ENCODE measurements at places on chromosomes 2 and 18. TPM values are rescaled to one million over a fixed set of nuclear protein-coding genes. Genes with fewer than 3 reads are reported as not detected.
A peak's percentile ranks its signal among the peaks of the same experiment; 100 is the strongest.

Gene CGREF1
- total RNA-seq: 17.6 TPM

Gene FANCL
- total RNA-seq: 36.3 TPM

Gene DNAH7
- total RNA-seq: 2.3 TPM

Gene VWC2L
- total RNA-seq: not detected

GRCh38 chr2:8119782-8120505 is 561.9 kb upstream of the ID2 start:
- DNase-seq: no peak
- H3K4me1 ChIP-seq: peaks cover 11% of the 10 kb centered on the region
- no peaks in the 10 kb centered on the region for H3K36me3 ChIP-seq
- H3K27ac ChIP-seq: peak overlapping the region; percentile 70
- no peaks in the 10 kb centered on the region for H3K27me3 ChIP-seq

- H3K4me1 ChIP-seq: no peaks in the 10 kb centered on the region
- no peak for DNase-seq
- no peak within 1 kb of the TSS for H3K27ac ChIP-seq
- no peaks in the 10 kb centered on the region for H3K36me3 ChIP-seq
- H3K27me3 ChIP-seq: no peaks in the 10 kb centered on the region
Measured at GRCh38 chr2:181680055-181680936, at the start of gene NEUROD1. Gene NEUROD1 (minus strand): TSS chr2:181680517. CDS start chr2:181678860, 1,657 bp downstream.

GRCh38 chr2:241425368-241425767 is 69.3 kb downstream of the FARP2 start:
- no peak overlapping the region for H3K4me3 ChIP-seq
- DNase-seq: no peak
- peaks cover 3% of the 10 kb centered on the region for H3K4me1 ChIP-seq
- no peaks in the 10 kb centered on the region for H3K27me3 ChIP-seq

DNA sequence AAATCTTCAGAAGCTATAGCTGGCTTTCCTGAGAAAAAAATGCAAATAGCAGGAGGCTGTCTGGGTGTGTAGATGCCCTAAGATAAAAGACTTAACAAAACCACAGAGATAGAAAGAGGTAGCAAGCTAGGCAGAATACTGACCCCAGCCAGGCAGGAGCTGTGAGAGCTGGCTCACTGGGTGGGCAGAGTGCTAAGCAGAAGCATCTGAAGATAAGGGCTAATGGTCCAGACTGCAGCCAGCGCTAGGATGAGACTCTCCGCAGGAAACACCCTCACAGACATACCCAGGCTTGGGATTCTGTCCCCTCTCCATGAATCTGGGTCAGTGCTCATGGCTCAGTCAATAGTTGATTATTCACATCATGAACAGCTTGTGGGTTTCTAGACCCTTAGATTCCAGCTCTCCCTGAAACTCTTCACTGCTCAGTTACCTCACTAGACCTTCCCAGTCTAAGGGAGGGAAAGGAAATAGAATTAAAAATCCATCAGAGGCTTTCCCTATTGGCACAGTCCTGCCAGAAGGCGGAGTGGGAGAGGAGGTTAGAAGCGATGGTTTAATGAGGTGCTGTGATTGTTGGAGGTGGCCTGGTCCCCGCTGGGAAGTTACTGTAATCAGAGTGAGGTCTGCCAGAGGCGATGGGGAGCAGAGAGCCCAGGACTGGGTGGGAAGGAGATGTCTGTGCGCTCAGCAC is 21.4 kb upstream of the CCBE1 start:
- no peak overlapping the region for H3K4me3 ChIP-seq
- H3K36me3 ChIP-seq: no peaks in the 10 kb centered on the region
- no peaks in the 10 kb centered on the region for H3K27me3 ChIP-seq
- DNase-seq: no peak
- H3K4me1 ChIP-seq: peaks cover 13% of the 10 kb centered on the region

DNA sequence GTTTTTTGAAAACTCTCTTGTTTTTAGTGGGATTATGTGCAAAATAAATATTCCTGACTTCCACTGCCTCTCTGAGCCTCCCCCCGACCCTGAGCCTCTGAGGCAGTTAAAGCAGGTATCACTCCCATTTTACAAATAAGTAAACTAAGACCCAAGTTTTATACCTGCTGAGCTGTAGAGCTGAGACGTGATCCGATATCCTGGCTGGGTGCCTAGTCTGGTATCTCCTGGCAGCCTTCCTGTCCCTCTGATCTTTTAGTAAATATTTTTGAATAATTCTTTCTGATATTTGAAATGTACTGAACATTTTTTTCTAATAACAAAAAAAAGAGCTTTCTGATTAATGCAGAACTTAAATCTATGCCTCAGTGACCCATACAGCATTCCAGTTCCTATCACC is 108.3 kb upstream of the NOSTRIN start:
- H3K36me3 ChIP-seq: no peaks in the 10 kb centered on the region
- DNase-seq: no peak
- H3K27ac ChIP-seq: no peak overlapping the region
- no peaks in the 10 kb centered on the region for H3K4me1 ChIP-seq

- H3K4me1 ChIP-seq: peaks cover 12% of the 10 kb centered on the region
- H3K27ac ChIP-seq: no peak overlapping the region
- no peaks in the 10 kb centered on the region for H3K27me3 ChIP-seq
- DNase-seq: no peak
Measured at GRCh38 chr2:47024046-47024445, 108.4 kb upstream of the MCFD2 start.

- H3K4me3 ChIP-seq: no peak overlapping the region
- H3K36me3 ChIP-seq: no peaks in the 10 kb centered on the region
- peak; percentile 65 for DNase-seq
- H3K27me3 ChIP-seq: no peaks in the 10 kb centered on the region
- H3K4me1 ChIP-seq: peaks cover 51% of the 10 kb centered on the region
Measured at GRCh38 chr2:205700331-205701132, 18.2 kb downstream of the NRP2 start.

DNA sequence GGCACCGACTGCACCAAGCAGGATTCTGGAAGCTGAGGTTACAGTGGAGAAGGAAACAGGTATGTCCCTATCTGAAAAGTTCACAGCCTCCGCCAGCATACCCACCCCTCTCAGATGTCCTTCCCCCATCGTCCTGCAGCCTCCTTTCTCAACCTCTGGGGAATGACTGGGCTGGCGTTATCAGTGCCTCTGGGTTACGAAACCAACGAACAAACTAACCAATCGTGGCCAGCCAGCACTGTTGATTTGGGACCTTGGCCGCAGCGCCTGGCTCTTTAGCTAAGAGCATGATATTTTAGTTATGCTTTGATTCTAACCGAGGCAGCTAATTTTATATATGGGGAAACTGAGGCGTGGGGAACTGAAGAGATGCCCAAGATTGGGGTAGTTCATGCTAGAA is 233.0 kb downstream of the TFCP2L1 start:
- no peaks in the 10 kb centered on the region for H3K36me3 ChIP-seq
- H3K4me3 ChIP-seq: no peak overlapping the region
- no peak for DNase-seq
- H3K27me3 ChIP-seq: no peaks in the 10 kb centered on the region
- H3K4me1 ChIP-seq: no peaks in the 10 kb centered on the region
